ENCODE measurements at places on chromosomes 1 and 21. TPM values are rescaled to one million over a fixed set of nuclear protein-coding genes. Genes with fewer than 3 reads are reported as not detected.

DNA sequence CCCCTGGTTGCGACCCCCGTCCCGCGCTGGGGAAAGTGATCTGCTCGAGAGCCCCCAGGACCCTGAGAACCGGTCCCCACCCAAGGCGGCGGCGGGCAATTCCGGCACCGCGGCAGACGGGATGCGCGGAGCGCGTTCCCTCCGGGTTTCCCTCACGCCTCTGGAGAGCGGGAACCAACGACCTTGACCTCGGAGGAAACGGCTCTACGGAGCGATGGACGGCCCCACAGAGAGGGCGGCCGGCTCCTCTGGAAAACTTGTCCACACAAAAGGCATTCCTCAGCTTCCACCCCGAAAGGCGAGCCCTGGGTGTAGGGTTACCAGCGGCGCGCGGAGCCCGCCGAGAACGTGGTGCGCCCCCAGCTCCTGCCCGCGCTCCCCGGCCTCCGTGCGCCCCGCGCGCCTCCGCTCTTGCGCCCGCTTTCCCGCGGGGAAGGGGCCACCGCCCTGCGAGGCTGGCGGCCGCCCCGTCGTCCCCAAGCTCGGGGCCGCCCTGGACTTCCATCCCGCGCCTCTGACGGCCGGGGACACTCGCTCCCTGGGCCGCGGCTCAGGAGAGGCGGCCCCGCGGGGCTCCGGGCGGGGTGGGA lies 391 bp upstream of the KIAA1614 start:
- no peak for DNase-seq

Gene TDRD5
- not detected for polyA plus RNA-seq

DNA sequence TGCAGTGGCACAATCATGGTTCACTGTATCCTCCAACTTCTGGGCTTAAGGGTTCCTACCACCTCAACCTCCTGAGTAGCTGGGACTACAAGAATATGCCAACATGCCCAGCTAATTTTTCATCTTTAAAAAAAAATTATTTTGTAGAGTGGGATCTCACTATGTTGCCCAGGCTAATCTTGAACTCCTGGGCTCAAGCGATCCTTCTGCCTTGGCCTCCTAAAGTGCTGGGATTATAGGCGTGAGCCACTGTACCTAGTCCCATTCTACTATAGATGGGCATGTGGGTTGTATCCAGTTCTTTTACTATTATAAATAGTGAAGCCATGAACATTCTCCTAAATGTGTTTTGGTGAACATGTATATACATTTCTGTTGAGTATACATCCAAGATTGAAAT lies 57.9 kb upstream of the PAXBP1 start:
- no peak for DNase-seq

DNA sequence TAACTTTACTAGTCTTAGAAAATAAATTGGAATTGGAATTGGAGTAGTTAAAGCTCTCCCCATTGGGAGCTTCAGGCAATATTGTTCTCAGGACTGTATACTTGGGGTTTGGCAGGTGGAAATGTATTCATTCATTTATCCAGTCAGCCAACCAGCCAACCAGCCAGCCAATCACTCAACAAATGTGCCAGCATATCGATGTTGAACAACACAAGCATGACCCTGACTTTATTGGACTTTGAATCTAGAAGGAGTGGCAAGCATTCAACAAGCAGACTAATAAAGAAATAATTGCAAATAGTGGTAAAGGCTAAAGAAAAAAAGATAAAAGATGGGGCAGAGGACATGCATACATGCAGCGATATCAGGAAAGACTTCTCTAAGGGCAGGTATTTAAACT lies 55.5 kb upstream of the ZC3H11B start:
- no peak for DNase-seq

Gene UTS2
- polyA plus RNA-seq = not detected

DNA sequence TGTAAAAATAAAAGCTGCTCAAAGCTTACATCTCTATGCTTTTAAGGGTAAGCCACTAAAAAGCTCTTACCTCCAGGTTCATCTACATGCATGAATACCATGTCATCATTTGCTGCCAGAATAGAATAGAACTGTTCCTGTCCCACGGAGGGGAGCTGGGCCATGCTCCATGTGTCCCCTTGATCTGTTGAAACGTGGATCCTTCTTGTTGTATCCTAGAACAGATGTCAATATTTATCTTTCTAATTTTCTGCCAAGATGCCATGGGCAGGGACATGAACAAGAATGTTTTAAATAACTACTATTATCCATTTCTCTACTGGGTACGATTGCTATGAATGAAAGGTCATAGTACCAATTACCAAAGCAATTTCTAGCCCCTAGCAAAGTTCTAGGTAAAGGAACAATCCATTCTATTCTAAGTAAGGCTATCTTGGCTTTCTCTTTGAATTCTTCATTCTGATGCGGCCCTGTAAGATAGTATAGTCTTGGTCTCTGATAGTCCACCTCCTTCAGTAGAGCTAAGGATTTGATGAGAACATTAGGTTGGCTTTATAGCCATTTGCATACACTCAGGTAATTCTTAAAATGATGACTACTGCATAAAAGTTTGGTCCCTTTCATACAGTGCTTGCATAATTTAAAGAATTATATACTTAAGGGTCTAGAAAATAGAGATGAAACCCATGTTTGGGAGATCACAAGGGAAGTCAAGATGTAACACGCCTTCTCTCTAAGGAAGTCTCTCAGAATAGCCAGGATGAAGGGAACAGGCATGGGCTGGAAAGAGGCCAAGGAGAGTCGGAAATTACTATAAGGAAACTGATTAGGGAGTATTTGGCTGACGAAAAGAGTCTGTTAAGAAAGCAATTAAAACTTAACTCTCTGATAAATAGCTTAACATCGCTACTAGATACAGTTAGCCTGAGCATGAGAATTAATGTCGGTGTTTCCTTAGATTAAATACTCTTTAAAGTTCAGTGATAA lies 35.4 kb upstream of the MYBPHL start:
- DNase-seq = no peak

DNA sequence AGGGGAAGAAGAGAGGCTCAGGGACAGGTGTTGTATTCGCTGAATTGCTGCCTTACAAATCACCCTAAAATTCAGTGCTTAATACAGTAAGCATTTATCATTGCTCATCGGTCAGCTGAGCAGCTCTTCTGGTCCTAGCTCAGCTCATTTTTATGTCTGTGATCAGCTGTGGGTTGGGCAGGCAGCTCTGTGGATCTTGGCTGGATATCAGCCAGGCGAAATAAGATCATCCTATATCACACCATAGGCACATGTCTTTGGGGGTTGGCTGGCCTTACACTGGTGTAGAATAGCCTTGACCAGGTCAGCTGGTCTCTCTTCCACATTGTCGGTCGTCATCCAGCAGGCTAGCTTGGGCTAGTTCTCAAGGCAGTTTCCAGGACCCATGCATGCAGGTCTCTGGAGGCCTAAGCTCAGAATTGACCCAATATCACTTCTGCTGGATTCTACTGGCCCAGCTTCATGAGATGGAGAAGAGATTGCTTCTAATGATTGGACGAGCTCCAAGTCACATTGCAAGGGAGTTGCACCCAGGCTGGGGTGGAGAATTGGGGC lies 448.6 kb downstream of the KIF26B start:
- DNase-seq = no peak

- peak; percentile 41 for DNase-seq
Measured at GRCh38 chr21:33212159-33212851, 17.4 kb upstream of the IFNAR2 start.

GRCh38 chr1:17919525-17920439 lies 164.6 kb downstream of the ACTL8 start:
- DNase-seq = no peak

DNA sequence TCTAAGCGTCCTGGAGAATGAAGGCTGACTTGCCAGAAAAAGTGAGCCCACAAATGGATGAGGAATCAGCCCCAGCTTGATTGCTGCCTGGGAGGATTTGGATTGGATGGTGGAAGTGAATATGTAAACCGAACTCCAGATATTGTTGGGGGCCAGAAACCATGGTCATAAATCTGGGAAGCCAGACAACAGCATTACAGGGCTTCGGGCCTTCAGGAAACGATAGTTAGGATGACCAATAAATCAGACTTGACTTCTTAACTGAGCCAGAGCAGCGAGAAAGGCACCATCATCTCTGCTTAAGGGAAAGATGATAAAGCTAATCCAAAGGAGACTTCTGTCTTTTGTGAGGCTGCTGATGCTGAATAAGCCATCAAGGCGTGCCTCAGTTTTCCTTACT lies 26.6 kb downstream of the FAM78B start:
- DNase-seq = no peak

Gene GLIS1
- polyA plus RNA-seq = not detected

DNA sequence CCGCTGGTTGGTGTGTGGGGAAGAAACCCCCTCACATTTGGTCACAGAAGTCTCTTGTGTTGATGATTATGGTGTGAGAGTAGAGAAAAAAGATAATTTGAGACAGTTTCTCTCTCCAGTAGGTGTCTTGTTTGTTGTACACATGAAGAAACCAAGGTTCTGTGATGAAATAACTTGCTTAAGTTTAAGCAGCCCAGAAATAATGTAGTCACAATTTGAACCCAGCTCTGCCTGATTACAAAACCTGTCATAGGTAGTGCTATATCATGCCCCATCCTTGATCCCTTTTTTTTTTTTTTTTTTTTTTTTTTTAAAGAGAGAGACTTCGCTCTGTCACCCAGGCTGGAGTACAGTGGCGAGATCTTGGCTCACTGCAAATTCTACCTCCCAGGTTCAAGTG lies 4.9 kb downstream of the MFN2 start:
- no peak for DNase-seq

DNA sequence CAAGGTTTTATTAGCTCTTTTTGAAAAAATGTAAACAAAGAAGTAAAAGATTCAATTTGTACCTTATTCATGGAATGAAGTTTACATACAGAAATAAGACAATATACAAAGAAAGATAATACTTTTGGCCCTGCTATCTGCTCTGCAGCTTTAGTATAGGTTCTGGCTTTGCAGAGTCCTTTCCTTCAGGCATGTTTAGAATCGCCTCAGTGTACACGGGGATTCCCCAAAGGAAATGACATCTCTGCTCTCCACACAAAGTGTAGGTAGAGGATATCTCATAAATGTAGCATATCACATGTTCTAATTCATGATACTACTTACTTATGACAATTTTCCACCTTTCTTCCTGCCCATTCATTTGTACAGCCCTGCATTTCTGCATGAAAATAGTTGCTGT lies 222.6 kb upstream of the DPYD start:
- DNase-seq = no peak

Data from naive thymus-derived CD4-positive, alpha-beta T cell (primary cell).